Epithelial cell of proximal tubule (primary cell): ENCODE measurements at places on chromosomes 2 and 18. TPM values are rescaled to one million over a fixed set of nuclear protein-coding genes. Genes with fewer than 3 reads are reported as not detected.

- DNase-seq, result no peak
Measured at GRCh38 chr2:47638430-47638829, 144.5 kb upstream of the MSH6 start.

GRCh38 chr2:55090702-55091101 lies 40.5 kb upstream of the RTN4 start:
- peak; percentile 20 for DNase-seq

DNA sequence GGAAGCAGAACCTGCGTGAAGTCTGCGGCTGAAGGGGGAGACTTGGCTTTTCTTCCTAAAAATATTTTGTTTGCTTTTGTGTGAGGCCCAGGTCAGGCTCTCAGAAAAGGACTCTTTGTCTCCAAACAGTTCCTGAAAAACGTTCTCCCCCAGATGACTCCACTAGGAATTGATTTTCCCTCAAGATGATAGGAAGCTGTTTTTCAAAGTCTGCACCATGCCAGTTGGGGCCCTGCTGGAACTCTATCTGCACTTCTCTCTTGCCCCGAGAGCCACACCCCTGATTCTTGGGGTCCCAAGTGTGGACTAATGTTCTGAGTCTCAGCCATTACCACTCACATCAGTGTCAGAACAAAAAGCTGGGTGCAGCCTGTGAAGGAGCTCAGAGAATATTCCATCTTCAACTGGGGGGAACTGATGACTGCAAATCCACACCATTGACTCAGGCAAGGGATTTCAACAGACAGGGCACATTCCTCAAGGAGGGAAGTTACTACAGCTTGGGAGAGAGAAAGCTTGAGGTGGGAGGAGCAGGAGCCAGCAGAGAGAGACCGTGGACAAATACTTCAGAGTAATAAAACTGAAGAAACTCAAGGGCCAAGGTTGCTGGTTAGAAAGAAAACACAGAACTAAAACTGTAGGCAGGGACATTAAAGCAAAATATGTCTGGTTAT lies 768.3 kb downstream of the RNF144A start:
- peak; percentile 15 for DNase-seq

GRCh38 chr2:168518555-168519066 lies 62.5 kb downstream of the CERS6 start:
- DNase-seq, result peak; percentile 41

GRCh38 chr2:69914950-69915945 lies at the start of gene MXD1:
Gene MXD1 (plus strand): TSS chr2:69915109. CDS start chr2:69915331, 222 bp downstream.
- DNase-seq, result no peak

- no peak for DNase-seq
Measured at GRCh38 chr2:64626146-64626809, 27.4 kb downstream of the SERTAD2 start.

GRCh38 chr2:45452866-45453265 lies 158.2 kb downstream of the SRBD1 start:
- no peak for DNase-seq

The EDAR gene
- 0.65 and 1.0 TPM in 2 replicates for total RNA-seq

- DNase-seq, result no peak
Measured at GRCh38 chr2:144629935-144630334, 110.0 kb upstream of the ZEB2 start.

DNA sequence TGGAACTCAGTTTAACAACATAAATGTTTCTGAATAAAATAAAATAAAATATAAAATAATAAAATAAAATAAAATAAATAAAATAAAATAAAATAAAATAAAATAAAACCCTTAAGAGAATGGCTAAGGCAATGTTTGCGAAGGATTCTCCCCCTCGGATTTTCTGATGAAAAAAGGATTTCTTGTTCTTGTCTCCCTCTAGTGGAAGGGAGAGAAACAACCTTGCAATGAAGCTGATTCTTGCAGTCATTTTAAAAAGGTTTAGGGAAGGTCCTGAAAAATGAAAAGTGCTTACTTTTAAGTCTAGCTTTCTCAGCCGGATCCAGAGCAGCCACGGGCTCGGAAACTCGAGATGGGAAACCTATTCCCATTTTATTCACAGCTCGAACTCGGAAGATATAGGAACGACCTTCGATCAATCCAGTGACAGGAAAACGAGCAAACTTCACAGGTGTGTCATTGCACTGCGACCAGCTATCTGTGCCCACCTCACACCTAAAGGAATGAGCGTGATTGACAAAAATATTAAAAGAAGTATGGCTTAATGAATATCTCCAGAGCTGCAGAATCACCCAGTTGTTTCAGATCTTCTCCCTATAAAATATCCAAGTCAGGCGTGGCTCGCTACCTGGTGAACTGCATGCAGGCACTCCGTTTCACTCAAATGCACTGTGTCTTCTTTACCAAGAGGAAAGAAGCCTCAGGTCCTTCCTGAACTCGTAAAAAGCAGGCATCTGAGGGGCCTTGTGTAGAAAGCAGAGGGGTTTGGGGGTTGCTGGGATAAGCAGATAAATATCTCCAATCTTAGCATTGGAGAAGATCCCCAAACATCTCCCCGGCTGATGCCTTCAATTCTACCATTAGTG lies 68.1 kb downstream of the MYOM1 start:
- no peak for DNase-seq

GRCh38 chr2:179636100-179636980 lies 225.1 kb downstream of the ZNF385B start:
- peak; percentile 59 for DNase-seq

DNA sequence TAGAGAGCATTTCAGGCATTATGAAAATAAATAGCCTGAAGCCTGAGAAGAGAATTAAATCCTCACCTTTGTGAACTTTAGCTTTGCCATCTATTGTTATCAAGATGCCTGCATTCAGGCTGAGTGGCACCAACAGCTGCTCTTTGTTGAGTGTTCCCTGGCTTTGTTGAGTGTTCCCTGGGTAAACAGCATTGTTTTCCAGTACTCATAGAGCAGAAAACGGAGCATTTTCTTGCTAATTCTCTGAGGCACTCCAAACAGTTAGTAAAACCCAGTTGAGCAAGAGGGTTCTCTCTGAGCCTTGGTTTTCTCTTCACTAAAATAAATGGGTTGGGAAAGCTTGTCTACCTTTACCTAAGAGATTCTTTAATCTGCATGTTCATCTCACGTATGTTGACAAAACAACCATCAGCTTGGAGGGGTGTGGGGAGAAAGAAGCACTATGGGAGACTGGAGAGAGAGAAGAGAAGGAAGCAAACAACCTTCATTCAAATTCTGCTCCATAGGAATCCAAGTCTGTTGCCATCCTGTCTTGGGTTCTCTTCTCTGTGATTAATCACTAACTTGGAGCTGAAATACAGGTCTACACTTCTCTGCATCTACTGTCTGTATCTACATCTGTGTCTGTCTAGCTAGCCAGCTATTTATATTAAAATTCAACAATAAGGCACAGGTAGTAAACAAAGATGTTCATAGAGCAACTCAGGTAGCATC lies 567.0 kb upstream of the SOX11 start:
- no peak for DNase-seq

The NOSTRIN gene
- 0.36 and 3.1 TPM in 2 replicates for total RNA-seq

DNA sequence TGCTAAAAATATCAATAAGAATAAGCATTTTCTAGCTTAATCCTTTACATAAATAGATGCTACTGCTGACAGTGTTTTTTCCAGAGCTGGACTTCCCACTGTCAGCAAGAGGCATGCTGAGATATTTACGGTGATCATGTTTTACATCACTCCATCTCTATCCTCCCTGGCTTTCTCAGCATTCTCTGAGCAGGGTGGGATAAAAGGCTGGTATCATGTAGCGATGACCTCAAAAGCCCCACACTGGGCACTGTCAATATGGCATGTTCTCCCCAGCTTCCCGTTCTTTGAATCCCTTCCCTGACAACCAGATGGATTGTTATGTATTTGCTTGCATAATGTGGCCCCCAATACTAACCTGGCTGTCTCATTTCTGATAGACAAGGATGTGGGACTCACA lies 83.2 kb upstream of the EPHA4 start:
- DNase-seq, result no peak
